H9 (cell line): ENCODE measurements at places on chromosomes 2 and 18. TPM values are rescaled to one million over a fixed set of nuclear protein-coding genes. Genes with fewer than 3 reads are reported as not detected.

The MRPL44 gene
- 46.1 and 47.8 TPM in 2 replicates for total RNA-seq

DNA sequence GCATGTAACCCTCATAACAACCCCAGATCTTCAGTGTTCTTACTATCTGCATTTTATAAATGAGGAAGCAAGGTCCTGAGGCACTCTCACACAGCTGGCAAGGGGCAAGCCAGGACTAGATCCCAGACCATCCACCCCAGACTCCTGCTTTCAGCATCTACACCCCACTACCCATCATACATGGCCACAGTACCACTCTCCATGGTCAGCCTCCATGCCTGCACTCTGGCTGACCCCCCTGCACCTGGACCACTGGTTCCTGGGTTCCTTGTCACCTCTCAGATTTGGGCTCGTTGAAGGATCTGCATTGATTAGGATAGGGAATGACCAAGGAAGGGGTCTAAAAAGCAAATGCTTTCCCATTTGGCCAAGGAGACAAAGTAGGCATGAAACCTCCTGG lies 36.0 kb upstream of the TEX51 start:
- H3K4me1 ChIP-seq, result no peaks in the 10 kb centered on the region
- no peaks in the 10 kb centered on the region for H3K27me3 ChIP-seq
- H3K36me3 ChIP-seq, result peaks cover 7% of the 10 kb centered on the region; the same call in 2 of the 3 replicates
- no peak overlapping the region for H3K27ac ChIP-seq

The ACYP2 gene
- total RNA-seq, result 3.2 and 3.3 TPM in 2 replicates

The DSC2 gene
- 24.9 and 26.1 TPM in 2 replicates for total RNA-seq

GRCh38 chr2:208033701-208034502 lies 8.6 kb upstream of the PLEKHM3 start:
- no peak overlapping the region for H3K4me3 ChIP-seq
- no peaks in the 10 kb centered on the region for H3K4me1 ChIP-seq
- no peaks in the 10 kb centered on the region for H3K27me3 ChIP-seq
- peaks cover 4% of the 10 kb centered on the region for H3K36me3 ChIP-seq

DNA sequence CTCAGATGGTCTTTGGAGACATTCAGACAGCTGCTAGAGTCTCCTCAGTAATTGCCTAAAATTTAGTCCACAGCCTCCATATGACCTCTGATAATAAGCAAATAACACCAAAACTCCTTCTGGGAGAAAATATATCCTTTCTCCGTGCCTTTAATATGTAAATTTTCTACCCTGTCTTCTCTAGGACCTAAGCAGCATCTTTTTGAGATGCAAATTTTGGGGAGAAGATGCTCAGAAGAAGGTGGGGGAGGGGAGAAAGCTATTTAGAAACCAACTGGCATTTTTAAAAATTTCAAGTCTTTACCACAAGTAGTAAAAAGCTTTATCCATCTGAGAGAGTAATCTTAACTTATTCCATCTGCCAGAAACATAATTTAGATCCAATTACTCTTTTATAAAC lies 120.4 kb upstream of the MSH6 start:
- peaks cover 10% of the 10 kb centered on the region; the same call in 1 of the 2 replicates for H3K4me1 ChIP-seq
- no peaks in the 10 kb centered on the region for H3K36me3 ChIP-seq
- no peak overlapping the region for H3K27ac ChIP-seq
- H3K27me3 ChIP-seq, result no peaks in the 10 kb centered on the region
- DNase-seq, result no peak
- H3K4me3 ChIP-seq, result peak overlapping the region; percentile 2; the same call in 1 of the 2 replicates

- no peak overlapping the region for H3K27ac ChIP-seq
- no peak for DNase-seq
- no peaks in the 10 kb centered on the region for H3K27me3 ChIP-seq
- 0 out of 2 replicates have a peak, but pooled peaks cover 3% of the 10 kb centered on the region for H3K4me1 ChIP-seq
Observed at GRCh38 chr2:226151157-226151556, 648.5 kb downstream of the IRS1 start.

The HAAO gene
- total RNA-seq, result 5.3 and 6.6 TPM in 2 replicates

DNA sequence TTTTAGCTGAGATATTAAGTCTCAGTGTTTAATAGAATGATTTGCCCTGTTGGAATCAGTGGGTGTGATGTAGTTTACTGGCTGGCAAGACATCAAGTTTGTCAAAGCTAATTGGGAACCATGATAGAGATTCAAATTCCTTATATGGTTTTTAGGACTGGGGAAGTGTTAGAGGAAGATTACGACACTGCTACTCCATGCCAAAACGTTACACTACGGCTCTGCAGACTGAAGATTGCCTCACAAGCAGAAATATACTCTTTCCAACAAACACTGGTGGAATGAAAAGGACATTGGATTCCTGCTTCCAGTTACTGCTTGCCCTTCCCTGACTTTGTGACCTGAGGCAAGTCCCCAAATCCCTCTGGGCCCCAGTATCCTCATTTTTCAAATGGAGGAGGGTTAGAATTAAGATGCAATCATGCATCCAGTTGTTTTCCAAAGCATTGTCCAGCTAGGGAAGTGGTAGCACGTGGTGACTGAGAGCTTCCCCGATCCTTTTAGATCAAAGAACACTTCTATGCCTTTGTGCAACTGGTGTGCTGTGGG lies 147.6 kb downstream of the CDC42EP3 start:
- DNase-seq, result no peak
- no peaks in the 10 kb centered on the region for H3K36me3 ChIP-seq
- H3K4me3 ChIP-seq, result no peak overlapping the region

- no peak overlapping the region for H3K27ac ChIP-seq
- peaks cover 90% of the 10 kb centered on the region for H3K36me3 ChIP-seq
- no peaks in the 10 kb centered on the region for H3K4me1 ChIP-seq
- no peak overlapping the region for H3K4me3 ChIP-seq
Observed at GRCh38 chr2:135863233-135863632, 13.0 kb downstream of the MCM6 start.

The ZAP70 gene
- total RNA-seq, result 0.22 and 0.24 TPM in 2 replicates

- H3K27me3 ChIP-seq, result no peaks in the 10 kb centered on the region
- H3K4me1 ChIP-seq, result no peaks in the 10 kb centered on the region
- no peak overlapping the region for H3K27ac ChIP-seq
Observed at GRCh38 chr2:201574766-201575165, 68.5 kb downstream of the TMEM237 start.
